Endothelial cell (in vitro differentiated cells): ENCODE measurements at places on chromosomes 1 and 21.

- H3K4me3 ChIP-seq = no peak overlapping the region
- no peak for DNase-seq
- peaks cover 10% of the 10 kb centered on the region for H3K36me3 ChIP-seq
Observed at GRCh38 chr1:227774051-227774731, 39.0 kb downstream of the SNAP47 start.

DNA sequence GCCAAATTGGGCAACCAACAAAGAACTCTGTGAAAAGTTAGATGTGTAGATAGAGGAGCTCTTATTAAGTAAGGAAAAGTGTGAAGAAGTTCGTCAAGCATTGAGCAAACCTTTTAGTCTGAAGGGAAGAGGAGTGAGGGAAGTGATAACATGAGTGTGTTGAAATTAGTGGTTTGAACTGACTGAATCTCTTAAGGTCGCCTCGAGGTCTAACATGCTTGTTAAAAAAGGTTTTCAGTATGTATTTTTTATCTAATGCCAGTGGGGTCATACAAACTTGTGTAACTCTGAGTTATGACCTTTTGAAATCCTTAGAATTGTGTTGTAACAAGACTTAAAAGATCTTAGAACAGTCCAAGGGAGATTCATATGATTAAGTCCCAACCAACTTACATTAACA is 34.1 kb downstream of the SOAT1 start:
- no peak for DNase-seq
- H3K4me1 ChIP-seq = peaks cover 9% of the 10 kb centered on the region
- H3K36me3 ChIP-seq = peaks cover 6% of the 10 kb centered on the region

- H3K27me3 ChIP-seq = no peaks in the 10 kb centered on the region
- H3K4me1 ChIP-seq = no peaks in the 10 kb centered on the region
- H3K27ac ChIP-seq = no peak overlapping the region
- no peak for DNase-seq
Observed at GRCh38 chr1:246203180-246203579, 303.9 kb downstream of the SMYD3 start.

GRCh38 chr1:108851567-108851966 is 5.3 kb downstream of the AKNAD1 start:
- H3K4me1 ChIP-seq = peaks cover 3% of the 10 kb centered on the region
- no peak overlapping the region for H3K4me3 ChIP-seq
- no peak overlapping the region for H3K27ac ChIP-seq
- no peak for DNase-seq

GRCh38 chr1:245155272-245156040 is 671 bp downstream of the KIF26B start:
- H3K27me3 ChIP-seq = peaks cover 4% of the 10 kb centered on the region
- peak overlapping the region; percentile 90 for H3K4me3 ChIP-seq
- no peak overlapping the region for H3K27ac ChIP-seq
- no peaks in the 10 kb centered on the region for H3K36me3 ChIP-seq
- DNase-seq = peak; percentile 33
- peaks cover 6% of the 10 kb centered on the region for H3K4me1 ChIP-seq

- no peaks in the 10 kb centered on the region for H3K36me3 ChIP-seq
- no peaks in the 10 kb centered on the region for H3K4me1 ChIP-seq
- peak; percentile 55 for DNase-seq
- H3K27me3 ChIP-seq = peaks cover 1% of the 10 kb centered on the region
Observed at GRCh38 chr1:101506541-101507164, 269.8 kb downstream of the S1PR1 start.

DNA sequence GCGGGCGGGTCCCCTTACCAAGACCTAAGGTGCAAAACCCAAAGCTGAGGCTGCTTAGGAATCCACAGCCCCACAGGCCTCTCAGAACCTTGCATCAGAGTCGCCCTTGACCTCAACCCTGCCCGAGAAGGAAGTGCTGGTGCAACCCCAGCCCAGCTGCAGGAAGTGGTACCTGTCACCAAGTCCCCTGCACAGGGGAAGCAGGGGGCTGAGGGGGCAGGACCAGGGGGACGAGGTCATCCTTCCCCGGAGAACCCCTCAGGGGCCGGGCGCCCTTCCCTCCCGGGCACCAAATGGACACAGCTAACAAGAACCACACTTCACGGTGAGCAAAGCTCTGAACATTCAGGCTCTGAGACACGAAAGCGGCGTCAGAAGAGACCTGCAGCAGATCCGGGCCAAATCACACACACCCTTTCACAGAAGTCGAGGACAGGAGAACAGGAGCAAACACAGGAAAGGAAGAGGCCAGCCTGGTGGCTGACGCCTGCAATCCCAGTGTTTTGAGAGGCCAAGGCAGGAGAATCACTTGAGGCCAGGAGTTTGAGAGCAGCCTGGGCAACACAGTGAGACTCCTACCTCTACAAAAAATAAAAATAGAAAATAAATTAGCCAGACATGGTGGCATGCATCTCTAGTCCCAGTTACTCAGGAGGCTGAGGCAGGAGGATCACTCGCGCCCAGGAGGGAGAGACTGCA is 6.4 kb downstream of the ITGB2 start:
- no peaks in the 10 kb centered on the region for H3K36me3 ChIP-seq
- no peak overlapping the region for H3K4me3 ChIP-seq
- peaks cover 10% of the 10 kb centered on the region for H3K4me1 ChIP-seq
- no peak overlapping the region for H3K27ac ChIP-seq
- H3K27me3 ChIP-seq = peaks cover 7% of the 10 kb centered on the region

DNA sequence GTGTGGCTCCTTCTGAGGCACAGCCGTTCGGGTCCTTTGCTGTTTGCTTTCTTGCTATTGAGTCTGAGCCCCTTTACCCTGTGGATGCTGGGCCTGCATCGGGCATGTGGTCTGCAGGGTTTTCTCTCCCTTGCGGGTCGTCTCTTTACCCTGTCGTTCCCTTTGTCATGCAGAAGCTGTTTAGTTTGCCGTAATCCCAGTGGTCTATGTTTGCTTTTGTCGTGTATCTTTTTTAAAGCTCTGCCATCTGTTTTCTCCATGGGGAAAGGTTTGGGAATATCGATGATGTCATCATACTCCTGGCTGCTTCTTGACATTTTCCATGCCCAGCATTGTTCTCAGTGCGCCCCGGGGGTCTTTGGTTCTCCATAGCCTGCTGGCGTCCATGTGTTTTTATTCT is 68.2 kb downstream of the AGPAT3 start:
- no peak overlapping the region for H3K27ac ChIP-seq
- no peak for DNase-seq
- peaks cover 12% of the 10 kb centered on the region for H3K36me3 ChIP-seq
- peaks cover 3% of the 10 kb centered on the region for H3K27me3 ChIP-seq
- H3K4me1 ChIP-seq = no peaks in the 10 kb centered on the region

GRCh38 chr21:22889445-22889844 is 1891.2 kb downstream of the NCAM2 start:
- no peak for DNase-seq
- H3K4me3 ChIP-seq = no peak overlapping the region
- H3K27me3 ChIP-seq = no peaks in the 10 kb centered on the region
- H3K27ac ChIP-seq = no peak overlapping the region
- no peaks in the 10 kb centered on the region for H3K36me3 ChIP-seq

- H3K4me3 ChIP-seq = no peak overlapping the region
- no peak for DNase-seq
- H3K27me3 ChIP-seq = peaks cover 8% of the 10 kb centered on the region
- no peaks in the 10 kb centered on the region for H3K36me3 ChIP-seq
- H3K27ac ChIP-seq = no peak overlapping the region
- H3K4me1 ChIP-seq = peaks cover 15% of the 10 kb centered on the region
Observed at GRCh38 chr1:34988147-34988546, 3.0 kb upstream of the TMEM35B start.

- no peaks in the 10 kb centered on the region for H3K4me1 ChIP-seq
- no peak overlapping the region for H3K4me3 ChIP-seq
- peaks cover 20% of the 10 kb centered on the region for H3K27me3 ChIP-seq
- DNase-seq = no peak
Observed at GRCh38 chr1:47452426-47452825, 14.6 kb downstream of the FOXD2 start.

GRCh38 chr1:10387677-10388386 is 11.0 kb upstream of the PGD start:
- H3K27me3 ChIP-seq = peaks cover 8% of the 10 kb centered on the region
- H3K36me3 ChIP-seq = peaks cover 23% of the 10 kb centered on the region
- peak overlapping the region; percentile 52 for H3K27ac ChIP-seq
- H3K4me1 ChIP-seq = peaks cover 19% of the 10 kb centered on the region

DNA sequence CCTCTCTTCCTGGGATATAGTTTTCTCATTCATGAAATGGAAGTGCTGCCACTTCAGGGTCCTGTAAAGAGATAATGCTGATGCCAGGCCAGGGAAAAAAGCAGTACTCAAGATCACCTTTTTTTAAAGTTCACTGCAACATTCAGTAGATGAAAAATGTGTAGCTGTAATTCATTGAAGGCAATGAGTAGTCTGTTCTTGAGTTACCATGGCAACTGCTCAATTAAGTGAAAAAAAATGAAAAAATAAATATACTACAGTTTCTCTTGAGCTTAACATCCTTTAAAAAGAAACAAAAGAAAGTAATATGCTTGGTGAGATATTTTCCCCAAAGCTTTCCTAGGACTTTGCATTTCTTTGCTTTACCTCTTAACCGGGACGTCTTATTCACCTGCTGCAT is 183.3 kb downstream of the AK5 start:
- no peak for DNase-seq
- H3K4me1 ChIP-seq = peaks cover 4% of the 10 kb centered on the region
- H3K4me3 ChIP-seq = no peak overlapping the region
- no peak overlapping the region for H3K27ac ChIP-seq

DNA sequence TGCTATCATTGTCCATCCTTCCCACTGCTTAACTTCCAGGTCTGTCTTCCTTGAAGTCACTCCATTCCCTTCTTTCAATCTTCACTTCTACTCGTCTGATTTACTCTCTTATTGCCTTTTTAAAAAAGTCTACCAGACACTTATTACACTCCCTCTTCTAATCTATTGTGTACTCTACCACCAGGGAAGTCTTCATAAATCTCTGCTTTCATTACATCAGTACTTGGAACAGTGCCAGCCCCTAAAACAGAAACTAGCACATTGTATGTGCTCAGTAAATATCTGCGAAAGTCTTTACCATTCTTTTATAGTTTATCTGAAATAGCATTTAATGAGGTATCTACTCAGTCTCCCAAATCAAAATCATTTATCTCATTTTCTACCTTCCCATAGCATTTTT is 236.4 kb downstream of the USH2A start:
- no peak overlapping the region for H3K4me3 ChIP-seq
- H3K4me1 ChIP-seq = no peaks in the 10 kb centered on the region
- H3K27me3 ChIP-seq = no peaks in the 10 kb centered on the region
- H3K36me3 ChIP-seq = no peaks in the 10 kb centered on the region
- H3K27ac ChIP-seq = no peak overlapping the region

GRCh38 chr21:16797966-16798365 is 714.9 kb upstream of the CXADR start:
- no peaks in the 10 kb centered on the region for H3K27me3 ChIP-seq
- H3K4me1 ChIP-seq = peaks cover 3% of the 10 kb centered on the region
- DNase-seq = no peak
- no peaks in the 10 kb centered on the region for H3K36me3 ChIP-seq

GRCh38 chr1:40155910-40156309 is 5.3 kb upstream of the RLF start:
- H3K4me1 ChIP-seq = peaks cover 3% of the 10 kb centered on the region
- H3K27me3 ChIP-seq = no peaks in the 10 kb centered on the region
- H3K4me3 ChIP-seq = no peak overlapping the region
- no peaks in the 10 kb centered on the region for H3K36me3 ChIP-seq
- no peak overlapping the region for H3K27ac ChIP-seq

DNA sequence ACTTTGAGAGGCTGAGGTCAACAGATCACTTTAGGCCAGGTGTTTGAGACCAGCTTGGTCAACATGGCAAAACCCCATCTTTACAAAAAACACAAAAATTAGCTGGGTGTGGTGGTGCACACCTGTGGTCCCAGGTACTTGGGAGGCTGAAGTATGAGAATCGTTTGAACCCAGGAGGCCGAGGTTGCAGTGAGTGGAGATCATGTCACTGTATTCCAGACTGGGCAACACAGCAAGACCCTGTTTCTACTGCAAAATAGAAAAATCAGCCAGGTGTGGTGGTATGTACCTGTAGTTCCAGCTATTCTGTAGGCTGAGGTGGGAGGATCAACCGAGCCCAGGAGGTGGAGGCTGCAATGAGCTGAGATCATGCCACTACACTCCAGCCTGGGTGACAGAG is 4.2 kb upstream of the INTS3 start:
- no peak for DNase-seq
- no peaks in the 10 kb centered on the region for H3K36me3 ChIP-seq
- no peak overlapping the region for H3K27ac ChIP-seq
- peaks cover 1% of the 10 kb centered on the region for H3K27me3 ChIP-seq
- H3K4me3 ChIP-seq = no peak overlapping the region

GRCh38 chr21:31803039-31804007 is 69.5 kb upstream of the HUNK start:
- H3K27ac ChIP-seq = no peak overlapping the region
- no peak overlapping the region for H3K4me3 ChIP-seq
- peaks cover 6% of the 10 kb centered on the region for H3K4me1 ChIP-seq
- H3K36me3 ChIP-seq = peaks cover 9% of the 10 kb centered on the region

DNA sequence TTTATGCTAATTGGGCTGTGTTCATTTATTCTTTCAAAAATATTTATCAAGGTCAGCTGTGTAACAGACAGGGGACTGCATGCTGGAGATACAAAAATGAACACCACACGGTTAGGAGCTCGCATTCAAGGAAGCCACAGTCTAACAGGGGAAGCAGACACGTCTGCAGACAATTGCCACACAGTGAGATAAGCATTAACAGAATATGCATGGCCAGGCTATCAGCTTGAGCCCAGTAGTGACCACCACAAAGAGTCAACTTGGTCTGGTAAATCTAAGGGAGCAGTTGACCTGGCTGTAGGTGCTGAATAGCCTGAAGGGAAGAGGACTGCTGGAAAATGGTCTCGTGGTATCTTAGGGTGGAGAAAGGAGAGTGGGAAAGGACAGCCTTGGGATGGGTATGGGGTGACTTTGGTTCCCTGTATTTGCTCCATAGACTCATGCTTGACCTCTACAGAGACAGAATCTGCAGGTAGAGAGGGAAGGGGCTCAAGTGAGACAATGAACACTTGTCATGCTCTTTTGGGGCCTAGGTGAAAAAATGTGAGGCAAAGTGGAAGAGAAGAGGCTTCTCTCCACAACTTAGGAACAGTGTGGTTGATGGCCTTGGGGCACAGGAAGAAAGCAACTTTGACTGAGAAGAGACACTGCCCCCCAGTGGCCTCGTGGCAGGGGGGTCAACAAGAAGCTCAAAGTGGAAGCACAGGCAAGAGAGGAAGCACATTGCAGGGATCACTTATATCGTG is 7.6 kb upstream of the NPL start:
- no peak overlapping the region for H3K4me3 ChIP-seq
- peak overlapping the region; percentile 32 for H3K27ac ChIP-seq
- peaks cover 19% of the 10 kb centered on the region for H3K4me1 ChIP-seq
- H3K36me3 ChIP-seq = no peaks in the 10 kb centered on the region
- H3K27me3 ChIP-seq = no peaks in the 10 kb centered on the region

DNA sequence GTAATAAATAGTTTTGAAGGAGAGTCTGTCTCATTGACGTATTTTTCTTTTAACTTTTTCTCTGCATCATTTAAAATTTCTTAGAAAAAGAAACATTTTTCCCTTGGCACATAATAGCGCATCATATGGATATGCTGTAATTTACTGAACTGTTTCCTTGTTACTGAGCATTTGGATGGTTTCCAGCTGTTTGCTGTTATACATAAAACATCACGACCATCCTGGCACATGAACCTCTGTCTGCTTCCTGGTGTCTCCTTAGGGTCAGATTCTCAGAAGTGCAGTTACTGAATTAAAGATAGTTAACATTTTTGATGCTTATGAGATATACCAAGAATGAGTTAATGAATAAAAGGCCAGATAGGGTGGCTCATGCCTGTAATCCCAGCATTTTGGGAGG is 67.2 kb downstream of the BACE2 start:
- H3K27ac ChIP-seq = no peak overlapping the region
- peaks cover 35% of the 10 kb centered on the region for H3K36me3 ChIP-seq
- peaks cover 4% of the 10 kb centered on the region for H3K27me3 ChIP-seq
- DNase-seq = no peak
